ENCODE measurements at places on chromosomes 1 and 21.

- peak; percentile 71 for DNase-seq
These were observed 25.7 kb upstream of the NLRP3 start for GRCh38 chr1:247390116-247390791.

DNA sequence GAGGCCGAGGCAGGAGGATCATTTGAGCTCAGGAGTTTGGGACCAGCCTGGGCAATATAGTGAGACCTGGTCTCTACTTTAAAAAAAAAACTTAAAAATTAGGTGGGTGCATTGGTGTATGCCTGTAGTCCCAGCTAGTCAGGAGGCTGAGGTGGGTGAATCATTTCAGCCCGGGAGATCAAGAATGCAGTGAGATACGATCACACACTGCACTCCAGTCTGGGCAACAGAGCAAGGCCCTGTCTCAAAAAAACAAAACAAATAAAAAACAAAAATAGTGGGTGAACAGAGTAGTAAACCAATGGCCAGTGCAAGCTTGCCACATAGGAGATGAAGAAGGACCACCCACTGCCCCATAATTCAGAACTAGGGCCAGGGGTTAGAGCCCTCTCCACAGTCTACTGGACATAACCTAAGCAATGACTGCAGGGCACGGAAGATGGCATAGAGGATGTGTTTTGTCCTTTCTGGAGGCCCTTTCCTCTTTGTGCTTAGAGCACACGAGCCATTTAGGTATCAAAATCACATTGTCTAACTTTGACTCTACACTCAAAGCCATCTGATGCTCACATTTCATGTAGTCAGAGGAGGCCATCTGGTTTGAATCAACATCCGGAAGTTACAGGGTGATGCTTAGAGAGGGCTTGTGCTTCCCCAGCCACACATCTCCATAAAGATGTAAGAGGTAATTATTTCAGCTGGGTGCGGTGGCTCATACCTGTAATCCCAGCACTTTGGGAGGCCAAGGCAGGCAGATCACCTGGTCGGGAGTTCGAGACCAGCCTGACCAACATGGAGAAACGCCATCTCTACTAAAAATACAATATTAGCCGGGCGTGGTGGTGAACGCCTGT lies 12.6 kb downstream of the CD2 start:
- peak; percentile 73 for DNase-seq

DNA sequence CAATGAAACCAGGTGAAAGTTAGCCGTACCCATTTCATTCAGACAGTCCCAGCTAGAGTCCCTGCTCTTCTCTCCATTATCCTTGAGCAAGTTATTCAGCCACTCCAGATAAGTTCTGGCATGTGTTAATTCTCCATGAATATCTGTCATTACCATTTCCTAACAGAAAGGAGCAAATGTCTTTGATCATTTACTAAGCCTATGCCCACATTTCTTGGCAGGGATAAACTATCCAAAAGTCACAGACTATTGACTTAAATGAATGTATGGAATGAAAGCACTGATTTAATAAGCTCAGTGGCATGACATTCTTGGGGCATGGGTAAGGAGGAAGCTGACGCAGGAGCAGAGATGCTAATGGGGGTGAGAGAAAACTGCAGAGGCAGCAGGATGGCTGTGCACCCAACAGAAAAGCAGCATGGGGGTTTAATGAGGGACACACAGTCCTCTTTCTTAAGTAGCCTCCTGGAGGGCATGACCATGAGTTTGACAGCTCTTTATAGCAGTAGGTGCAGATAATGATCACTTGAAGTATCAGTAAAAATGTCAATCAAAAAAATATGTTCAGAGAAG lies 17.6 kb upstream of the DHCR24 start:
- peak; percentile 21 for DNase-seq

DNA sequence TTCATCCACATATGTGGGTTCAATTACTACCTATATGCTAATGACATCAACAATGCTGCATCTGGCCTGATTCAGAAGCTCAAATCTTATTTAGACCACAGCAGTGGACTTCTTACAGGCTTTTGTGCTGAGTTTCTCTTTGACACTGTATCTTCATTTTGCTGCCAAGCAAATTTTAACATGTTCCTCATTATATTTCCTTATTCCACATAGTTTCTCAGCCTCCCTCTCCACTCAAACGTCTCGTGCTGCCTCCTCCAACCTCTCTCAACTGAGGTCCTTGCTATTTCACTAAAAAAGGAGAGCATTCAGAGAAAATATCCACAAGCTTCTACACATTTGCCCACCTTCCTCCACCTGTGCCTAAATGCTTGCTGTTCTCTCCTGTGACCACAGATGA lies 6.5 kb downstream of the TDRKH start:
- no peak for DNase-seq

GRCh38 chr1:168121401-168122011 lies 15.2 kb downstream of the GPR161 start:
- DNase-seq, result peak; percentile 93

- DNase-seq, result no peak
These were observed 28.1 kb downstream of the IL23R start for GRCh38 chr1:67194209-67194863.

- DNase-seq, result no peak
These were observed 182.4 kb downstream of the BACH1 start for GRCh38 chr21:29481081-29481480.

DNA sequence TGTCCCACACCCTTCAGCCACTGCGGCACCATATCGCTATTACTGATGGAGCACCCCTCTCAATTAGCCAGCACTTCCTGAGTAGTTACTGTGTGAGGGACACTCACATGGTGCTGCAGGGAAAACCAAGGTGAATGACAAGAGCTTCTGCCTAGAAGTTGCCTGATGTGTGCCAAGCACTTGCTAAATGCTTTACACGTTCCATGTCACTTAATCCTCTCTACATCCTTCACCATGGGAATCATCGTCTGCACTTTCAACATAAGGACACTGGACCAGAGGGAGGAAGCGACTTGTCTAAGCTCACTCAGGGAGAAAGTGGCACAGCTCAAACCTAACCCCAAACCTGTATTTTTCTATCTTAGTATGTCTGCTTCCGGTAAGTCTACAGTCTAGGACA lies 344.8 kb downstream of the SIPA1L2 start:
- DNase-seq, result no peak

DNA sequence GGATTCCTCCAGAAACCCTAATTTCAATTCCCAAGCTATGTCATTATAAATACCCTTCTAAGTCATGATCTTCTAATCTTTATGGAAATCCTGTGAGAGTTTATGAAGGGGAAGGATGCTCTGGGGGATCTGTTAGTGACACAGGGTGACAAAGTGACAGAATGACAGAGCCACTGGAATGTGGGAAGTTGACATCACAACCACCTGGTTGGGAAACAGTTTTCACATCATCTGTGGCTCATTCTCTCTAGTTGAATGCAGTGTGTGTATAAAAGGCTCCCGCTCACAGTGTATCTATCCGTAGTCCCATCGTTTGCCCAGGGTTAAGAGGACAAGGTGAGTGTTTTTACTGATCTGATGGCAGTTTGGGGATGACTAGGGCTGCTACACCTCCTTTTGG lies at the start of gene LCE7A:
TSS of gene LCE7A (plus strand) at position 301 of the 400 bp plus-strand sequence. CDS start 702 bp downstream, outside the sequence.
- no peak for DNase-seq

DNA sequence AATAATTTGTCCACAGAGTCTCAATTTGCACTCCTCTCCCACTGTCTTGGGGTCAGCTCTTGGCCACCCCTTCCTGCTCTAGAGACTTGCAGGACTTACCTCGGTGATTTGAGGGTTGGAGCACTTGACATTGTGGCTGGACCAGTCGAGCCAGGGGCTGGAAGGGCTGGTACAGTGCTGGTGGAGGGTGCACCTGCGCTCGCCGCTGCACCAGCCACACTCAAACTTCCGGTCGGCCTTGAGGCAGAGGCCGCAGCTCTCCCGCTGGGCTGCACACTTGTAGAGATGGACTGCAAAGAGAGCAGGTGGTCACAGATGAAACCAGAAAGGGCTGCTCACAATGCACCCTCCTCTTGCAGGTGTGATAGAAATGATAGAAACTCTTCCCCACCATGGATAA lies 165.0 kb downstream of the PLXNA2 start:
- no peak for DNase-seq

DNA sequence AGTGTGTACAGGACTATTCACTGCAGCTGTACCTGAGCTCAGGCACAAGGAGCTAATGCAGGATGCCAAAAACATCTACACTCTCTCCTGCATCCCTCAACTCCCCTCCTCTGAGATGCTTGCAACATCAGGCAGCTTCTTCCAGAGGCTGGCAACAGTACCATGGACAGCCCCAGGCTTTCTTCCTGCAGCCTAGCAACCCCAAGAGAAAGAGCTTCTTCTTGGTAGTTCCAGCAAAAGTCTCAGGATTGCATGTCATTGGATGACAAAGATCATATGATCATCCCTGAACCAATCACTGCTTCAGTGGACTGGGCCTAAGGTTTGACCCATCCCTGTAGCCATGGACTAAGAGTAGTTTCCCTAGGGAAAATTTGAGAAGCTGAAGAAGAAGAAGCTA lies 46.7 kb downstream of the CAMK2N1 start:
- DNase-seq, result peak; percentile 56

GRCh38 chr1:55045430-55045829 lies 6.1 kb downstream of the PCSK9 start:
- DNase-seq, result no peak

DNA sequence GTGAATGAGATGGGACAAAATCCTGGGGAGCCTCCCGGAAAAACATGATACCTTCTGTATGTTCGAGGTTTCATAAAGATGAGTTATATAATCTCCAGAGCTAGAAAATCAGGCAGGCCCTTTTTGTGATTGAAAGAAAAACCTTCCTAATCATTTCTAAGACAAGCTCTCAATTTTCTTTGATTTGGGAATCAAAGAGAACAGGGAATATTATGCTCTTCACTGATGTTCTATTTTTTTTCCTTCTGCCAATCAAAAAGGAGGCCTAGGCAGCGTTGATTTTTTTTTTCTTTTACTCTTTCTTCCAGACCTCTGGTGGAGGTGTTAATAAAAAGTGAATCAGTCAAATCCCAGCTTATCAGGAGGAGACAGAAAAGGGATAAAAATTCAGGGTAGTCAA lies 34.5 kb downstream of the DIRAS3 start:
- DNase-seq, result no peak

GRCh38 chr21:40658311-40658710 lies 188.6 kb downstream of the DSCAM start:
- no peak for DNase-seq

- DNase-seq, result no peak
These were observed 82.1 kb downstream of the KCND3 start for GRCh38 chr1:111907321-111907720.

GRCh38 chr1:192266645-192267044 lies 50.1 kb upstream of the RGS21 start:
- no peak for DNase-seq

GRCh38 chr1:244381878-244382565 lies 69.7 kb downstream of the ADSS2 start:
- peak; percentile 76 for DNase-seq

- no peak for DNase-seq
These were observed 15.7 kb downstream of the POU3F1 start for GRCh38 chr1:38030596-38031512.

- DNase-seq, result peak; percentile 15
These were observed 1.4 kb downstream of the DESI2 start for GRCh38 chr1:244654108-244655038.

DNA sequence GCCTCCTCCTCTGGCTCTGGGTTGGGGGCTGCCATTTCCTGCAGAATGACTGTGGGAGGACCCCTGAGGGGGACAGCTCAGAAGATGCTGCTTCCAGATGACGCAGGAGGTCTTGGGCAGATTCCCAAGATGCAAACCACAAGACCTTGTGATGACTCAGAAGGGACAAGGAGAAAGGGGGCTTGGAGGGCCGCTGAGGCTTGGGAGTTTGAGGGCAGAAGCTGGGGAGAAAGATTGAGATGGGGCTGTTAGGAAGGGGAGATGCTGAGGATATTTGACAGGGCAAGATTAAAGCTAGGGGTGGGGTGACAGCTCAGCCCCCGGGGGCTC lies 7.5 kb downstream of the PTPRU start:
- peak; percentile 83 for DNase-seq

GRCh38 chr1:201791779-201792173 lies 37.2 kb upstream of the IPO9 start:
- peak; percentile 77 for DNase-seq

GRCh38 chr1:18932879-18933278 lies 23.6 kb downstream of the IFFO2 start:
- DNase-seq, result no peak

- no peak for DNase-seq
These were observed 59.7 kb downstream of the TNR start for GRCh38 chr1:175683491-175684298.

DNA sequence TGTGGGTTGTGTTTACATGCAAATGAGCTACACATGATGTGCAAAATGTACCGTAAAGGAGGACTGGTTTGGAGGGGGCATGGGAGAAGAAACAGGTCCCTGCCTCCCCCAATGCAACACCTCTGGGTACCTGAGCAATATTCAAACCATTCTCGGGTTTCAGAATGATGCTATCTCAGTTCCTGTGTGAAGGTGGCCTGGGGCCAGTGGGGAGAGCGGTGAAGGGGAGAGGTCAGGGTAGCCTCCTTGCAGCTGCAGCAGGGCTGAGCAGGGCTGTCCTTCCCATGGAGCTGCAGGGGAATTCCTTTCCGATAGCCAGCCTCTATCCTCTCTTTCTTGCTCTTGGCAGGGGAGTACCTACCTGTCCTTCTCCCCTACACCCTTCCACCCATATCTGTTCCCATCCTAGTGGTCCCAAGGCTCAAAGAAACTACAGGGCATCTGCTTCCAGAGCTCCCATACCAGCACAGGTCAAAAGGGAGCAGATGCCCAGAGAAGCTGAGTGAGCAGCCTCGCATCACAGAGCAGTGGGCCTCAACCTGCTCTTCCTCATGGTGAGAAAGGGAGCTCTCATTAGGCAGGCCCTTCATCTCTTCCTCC lies 11.9 kb downstream of the MEF2D start:
- no peak for DNase-seq

- DNase-seq, result no peak
These were observed 54.3 kb upstream of the SDC3 start for GRCh38 chr1:30962609-30963508.

GRCh38 chr1:74713849-74714248 lies 19.0 kb downstream of the CRYZ start:
- no peak for DNase-seq

- peak; percentile 14 for DNase-seq
These were observed 64.1 kb downstream of the PEX14 start for GRCh38 chr1:10538646-10539355.

DNA sequence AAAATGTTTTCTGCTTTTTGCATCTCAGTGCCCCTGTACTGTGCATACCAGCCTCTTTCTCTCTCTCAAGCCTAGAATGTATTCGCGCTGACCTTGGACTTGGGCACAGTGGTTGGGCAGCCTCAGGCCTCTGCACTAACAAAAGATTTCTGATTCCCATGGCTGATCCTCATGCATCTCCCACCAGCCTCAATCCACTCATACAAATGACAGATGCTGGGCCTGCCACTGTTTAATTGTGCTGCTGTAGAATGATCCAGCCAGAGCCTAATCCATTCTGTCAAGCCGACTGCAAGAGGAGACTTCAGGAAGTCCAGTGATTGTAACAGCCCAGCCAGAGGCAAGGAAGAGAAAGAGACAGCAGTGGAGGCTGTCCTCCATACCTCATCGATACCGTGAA lies 180.8 kb downstream of the ASTN1 start:
- DNase-seq, result no peak

- no peak for DNase-seq
These were observed 250.9 kb downstream of the PTPRC start for GRCh38 chr1:198889749-198890148.

GRCh38 chr21:32690085-32690484 lies 37.7 kb downstream of the SYNJ1 start:
- no peak for DNase-seq
